ENCODE measurements at places on chromosomes 2 and 18. TPM values are rescaled to one million over a fixed set of nuclear protein-coding genes. Genes with fewer than 3 reads are reported as not detected.

GRCh38 chr18:55634545-55634944, 46.6 kb upstream of the TCF4 start:
- no peak for DNase-seq

DNA sequence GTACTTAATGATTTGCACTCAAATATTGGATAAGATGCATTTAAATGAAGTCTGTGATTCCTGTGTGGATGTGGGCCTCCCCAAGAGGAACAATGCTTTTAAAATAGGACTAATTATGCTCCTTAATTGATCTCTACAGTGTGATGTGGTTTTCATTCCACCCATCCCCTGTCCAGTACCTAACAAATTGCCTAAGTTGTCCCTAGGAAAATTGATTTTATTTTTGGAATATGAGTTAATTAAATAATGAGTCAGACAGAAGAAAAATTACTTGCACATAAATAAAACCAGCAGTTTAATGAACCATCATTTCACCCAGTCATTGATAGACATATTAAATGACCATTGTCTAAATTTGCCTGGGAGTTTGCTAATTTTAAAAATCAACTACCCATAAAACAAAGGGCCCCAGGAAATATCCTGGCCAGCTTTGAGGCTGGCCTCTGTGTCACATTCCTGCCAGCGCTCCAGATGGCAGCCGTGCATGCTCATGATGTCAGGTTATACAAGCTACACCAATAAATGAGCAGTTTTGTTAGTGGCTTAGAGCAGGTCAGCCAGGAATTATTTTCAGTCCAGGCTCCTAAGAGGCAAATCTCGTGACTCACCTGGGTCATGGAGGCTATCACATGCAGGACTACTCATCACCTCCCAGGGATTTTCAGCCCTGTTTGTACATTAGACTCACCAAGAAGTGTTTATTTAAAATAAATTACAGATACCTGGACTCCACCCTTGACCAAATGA, 31.9 kb downstream of the ABHD3 start:
- no peak for DNase-seq

GRCh38 chr18:59279193-59279592, 5.9 kb upstream of the RAX start:
- no peak for DNase-seq

DNA sequence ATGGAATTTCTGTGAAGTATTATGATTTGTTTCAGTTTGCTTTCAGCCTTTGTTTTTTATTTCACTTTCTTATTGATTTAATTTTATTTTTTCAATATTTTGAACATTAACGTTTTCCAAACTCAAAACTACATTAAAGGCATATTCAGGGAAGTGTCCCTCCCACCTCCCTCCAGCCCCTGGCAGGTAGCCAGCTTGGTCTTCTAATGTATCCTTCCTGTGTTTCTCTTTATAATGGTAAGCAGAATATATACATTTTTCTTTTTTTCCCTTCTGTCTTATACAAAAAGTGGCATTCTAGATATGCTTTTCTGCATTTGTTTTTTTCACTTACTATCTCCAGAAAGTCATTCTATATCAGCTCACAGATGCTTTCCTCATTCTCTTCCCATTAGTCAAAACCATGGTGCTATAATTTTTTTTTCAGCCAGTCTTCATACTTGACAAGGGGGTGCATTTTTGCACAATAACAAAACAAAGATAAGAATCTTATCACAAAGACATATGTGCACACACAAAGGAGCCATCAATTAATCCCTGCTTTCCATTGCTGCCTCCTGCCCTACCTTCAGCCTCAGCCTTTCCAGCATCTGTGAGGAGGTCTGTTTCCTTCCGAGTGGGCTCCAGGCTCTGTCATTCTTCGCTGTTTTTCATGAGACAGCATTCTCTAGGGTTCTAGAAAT, 33.7 kb upstream of the TMEM177 start:
- no peak for DNase-seq

DNA sequence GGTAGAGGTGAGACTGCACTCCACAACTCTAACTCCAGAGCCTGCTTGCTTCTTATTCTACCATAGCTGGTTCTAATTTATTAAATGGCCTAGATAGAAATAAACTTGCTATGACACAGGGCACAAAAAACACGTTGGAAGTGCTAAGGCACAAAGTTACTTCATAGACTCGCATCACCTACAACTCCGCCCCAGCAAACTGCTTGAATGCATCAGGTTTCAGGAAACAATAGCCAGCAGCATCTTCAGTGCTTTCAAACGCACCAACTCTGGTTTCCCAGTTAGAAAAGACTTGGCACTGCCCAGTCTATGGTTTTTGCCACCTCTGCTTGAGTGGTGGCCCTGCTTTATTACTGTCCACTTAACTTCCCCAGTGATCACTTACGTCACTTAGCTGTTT, 142.6 kb downstream of the RIF1 start:
- no peak for DNase-seq

DNA sequence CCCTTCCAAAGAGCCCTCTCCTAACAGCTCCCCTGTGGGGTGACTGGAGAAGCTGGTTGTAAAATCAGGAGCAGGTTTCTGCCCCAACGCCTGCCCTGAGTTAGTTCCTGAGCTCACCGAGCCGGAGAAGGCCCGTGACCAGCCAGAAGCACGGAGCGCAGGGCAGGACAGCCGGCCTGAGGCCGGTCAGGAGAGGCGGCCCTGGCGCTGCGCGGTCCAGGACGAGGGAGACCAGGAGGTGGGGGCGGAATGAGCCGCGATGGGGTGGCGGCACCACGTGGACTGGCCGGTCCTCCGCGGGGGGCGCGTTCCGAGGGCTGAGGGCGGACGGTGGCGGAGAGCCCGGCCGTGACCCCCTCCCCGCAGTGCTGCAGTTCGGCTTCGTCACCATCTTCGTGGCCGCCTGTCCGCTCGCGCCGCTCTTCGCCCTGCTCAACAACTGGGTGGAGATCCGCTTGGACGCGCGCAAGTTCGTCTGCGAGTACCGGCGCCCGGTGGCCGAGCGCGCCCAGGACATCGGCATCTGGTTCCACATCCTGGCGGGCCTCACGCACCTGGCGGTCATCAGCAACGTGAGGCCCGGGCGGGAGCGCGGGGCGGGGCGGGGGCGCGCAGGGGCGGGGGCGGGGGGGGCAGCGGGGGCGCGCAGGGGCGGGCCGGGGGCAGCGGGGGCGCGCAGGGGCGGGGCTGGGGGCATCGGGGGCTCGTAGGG, 29.0 kb downstream of the ANO7 start:
- peak; percentile 72 for DNase-seq

- no peak for DNase-seq
Observed at GRCh38 chr2:19850056-19851050, 51.4 kb downstream of the TTC32 start.

Gene COLEC12
- polyA plus RNA-seq, result 2.2 TPM
